ENCODE measurements at places on chromosomes 3 and 15.

DNA sequence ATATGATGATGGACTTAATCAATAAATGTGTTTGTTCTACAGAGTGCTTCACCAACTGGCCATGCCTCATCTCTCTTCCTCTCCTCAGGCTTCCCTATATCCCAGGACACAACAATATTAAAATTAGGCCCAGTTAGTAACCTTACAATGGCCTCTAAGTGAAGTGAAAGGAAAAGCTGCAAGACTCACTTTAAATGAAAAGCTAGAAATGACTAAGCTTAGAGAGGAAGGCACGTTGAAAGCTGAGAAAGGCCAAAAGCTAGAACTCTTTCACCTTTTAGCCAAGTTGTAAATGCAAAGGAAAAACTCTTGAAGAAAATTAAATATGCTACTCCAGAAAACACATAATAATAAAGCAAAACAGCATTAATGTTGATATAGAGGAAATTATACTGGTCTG is 1010.3 kb downstream of the NAALADL2 start:
- DNase-seq: no peak

GRCh38 chr3:120156699-120157098 is 62.5 kb upstream of the GSK3B start:
- no peak for DNase-seq

DNA sequence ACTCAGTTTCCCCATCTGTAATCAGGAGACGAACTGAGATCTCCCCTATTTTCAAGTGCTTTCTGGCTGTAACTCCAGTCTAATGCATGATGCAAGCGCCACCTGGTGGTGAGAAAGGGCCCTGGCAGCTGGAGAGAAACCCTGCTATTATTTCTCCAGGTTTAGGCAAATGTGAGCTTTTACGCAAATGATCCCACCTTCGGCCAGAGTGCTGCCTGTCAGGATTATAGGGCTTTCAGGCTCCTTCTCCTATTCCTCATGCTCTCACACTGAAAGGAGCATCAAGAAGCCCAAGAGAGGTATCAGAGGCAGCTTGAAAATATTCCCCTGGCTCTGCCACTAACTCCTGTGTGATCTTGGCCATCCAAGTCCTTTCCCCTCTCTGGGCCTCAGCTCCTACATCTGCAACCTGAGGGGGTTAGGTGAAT is 93.9 kb upstream of the RASGRF1 start:
- peak; percentile 38 for DNase-seq

GRCh38 chr15:60585743-60586708 is 107.1 kb upstream of the ICE2 start:
- DNase-seq: no peak

DNA sequence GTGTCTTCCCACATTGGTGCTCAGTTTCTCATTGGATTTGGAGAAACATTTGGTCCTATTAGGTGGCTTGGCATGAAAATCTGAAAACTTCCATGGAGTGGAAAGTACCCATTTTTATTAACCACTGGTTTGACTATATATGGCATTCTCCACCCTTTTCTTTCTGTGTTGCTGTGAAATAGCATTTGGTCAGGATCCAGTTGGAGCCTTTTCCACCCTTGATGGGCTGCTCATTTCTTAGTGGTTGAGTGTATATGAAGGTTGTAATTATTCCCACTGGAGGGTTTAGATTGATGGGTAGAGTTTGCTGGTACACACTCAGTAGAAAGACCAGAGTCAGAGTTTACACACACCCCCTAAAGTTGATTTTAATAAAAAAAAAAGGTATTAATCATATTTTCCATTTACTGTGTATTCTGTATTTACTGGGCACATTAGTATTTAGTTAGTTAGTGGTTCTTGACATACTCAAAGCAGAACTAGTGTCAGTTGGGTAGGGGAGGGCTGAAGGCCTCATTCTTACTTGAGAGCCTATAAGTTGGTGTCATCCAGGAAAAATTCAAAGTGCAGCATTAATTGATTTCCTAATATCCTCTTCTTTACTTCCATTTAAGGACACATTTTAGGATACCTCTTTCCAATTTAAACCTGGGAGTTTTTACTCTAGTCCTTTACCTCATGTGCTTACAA is 69.5 kb downstream of the FLNB start:
- DNase-seq: no peak

GRCh38 chr15:29672923-29673809 is 149.1 kb downstream of the TJP1 start:
- DNase-seq: no peak

GRCh38 chr3:106963442-106963841 is 413.8 kb upstream of the CCDC54 start:
- DNase-seq: no peak

GRCh38 chr3:131427226-131427625 is 45.7 kb downstream of the NUDT16 start:
- no peak for DNase-seq

DNA sequence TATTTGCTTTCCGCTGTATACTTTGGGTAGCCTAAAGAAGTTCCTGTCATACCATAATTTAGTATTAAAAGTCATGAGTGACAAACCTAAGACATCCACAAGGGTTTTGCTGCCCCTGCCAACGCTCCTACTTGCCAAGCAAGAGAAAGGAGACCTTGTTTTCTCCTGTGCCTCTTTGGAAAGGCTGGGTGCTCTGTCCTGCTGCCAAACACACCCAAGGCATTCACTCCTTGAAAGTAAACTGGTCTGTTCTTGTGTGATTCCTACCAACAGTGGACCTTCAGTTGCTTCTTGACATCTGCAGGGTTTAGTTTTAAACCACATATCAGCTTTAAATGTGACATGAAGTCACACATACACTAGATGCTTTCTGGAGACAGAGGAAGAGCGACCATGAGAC is 295.4 kb downstream of the SLC9A9 start:
- no peak for DNase-seq

DNA sequence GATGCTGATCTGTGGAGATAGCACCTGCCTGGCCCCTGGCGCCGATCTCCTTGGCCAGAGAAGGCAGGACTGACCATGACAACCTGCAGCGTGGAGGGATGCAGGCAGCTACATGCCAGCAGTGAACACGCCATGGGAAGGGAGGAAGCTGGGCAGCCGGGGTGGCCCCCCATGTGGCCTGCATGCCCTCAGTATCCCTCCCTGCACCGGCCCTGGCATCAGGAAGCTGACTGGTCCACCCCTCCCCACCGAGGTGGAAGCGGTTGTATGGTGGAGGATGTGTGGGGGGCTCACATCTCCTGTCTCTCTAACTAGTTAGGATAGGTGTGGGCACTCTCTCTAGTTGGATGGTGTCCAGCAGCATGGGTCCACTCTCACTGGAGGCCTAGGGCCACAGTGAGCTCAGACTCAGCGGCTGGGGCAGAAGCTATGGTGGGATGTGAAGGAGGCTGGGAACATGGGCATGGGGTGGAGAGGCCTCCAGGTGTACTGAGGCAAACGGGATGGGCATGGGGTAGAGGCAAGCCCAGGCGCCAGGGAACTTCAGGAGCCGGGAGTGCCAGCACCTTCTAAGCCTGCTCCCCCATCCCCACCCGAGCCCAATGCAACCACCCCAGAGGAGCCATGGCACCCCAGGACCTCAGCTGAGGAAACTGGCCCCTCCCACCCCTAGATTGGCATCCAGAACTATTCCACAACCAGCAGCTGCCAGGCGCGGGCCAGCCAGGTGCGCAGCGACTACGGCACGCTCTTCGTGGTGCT is 1.8 kb upstream of the ABTB1 start:
- no peak for DNase-seq

- no peak for DNase-seq
Measured at GRCh38 chr3:126394179-126394976, at the start of gene CFAP100. TSS of gene CFAP100 (plus strand) at chr3:126394909. CDS start at chr3:126396001, 1,092 bp downstream.

- DNase-seq: peak; percentile 10
Measured at GRCh38 chr3:40920041-40920440, 279.3 kb upstream of the CTNNB1 start.

DNA sequence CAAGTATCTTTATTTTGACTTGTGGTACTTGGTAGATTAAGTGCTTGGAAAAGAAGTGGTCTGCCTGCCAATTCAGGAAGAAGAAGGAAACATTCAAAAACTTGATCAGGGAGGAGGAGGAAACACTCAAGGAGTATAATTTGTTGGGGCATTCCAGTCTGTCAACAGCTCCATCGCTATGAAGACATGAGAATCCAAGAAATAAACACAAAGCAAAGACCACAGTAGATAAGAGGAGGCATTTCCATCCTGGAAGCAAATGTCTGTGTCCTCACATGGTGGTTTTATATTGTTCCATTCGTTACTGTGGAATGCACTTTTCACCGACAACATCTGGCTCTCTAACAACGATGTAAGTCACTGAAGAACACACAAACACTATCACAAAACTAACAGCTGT is 176.1 kb upstream of the FRMD4B start:
- DNase-seq: no peak

- DNase-seq: no peak
Measured at GRCh38 chr3:8775181-8775580, 5.8 kb upstream of the OXTR start.

DNA sequence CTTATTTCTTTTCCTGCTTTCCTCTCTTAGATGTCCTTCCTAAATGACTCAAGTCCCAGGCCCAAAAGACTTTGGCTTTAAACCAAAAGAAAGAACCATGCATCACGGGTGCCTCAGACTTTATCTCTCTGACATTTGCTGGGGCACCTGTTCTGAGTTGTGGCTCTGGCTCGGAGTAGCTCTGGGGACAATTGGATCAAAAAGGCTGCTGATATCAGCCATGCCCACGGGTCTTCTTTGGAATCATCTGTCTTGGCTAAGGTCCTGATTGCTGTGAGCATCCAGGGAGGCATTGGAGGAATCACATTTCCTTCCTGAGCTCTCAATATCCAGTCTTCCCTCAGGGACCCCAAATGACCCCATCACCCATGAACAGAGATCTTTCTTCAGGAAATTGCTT is 59.9 kb downstream of the CLSTN2 start:
- DNase-seq: no peak

DNA sequence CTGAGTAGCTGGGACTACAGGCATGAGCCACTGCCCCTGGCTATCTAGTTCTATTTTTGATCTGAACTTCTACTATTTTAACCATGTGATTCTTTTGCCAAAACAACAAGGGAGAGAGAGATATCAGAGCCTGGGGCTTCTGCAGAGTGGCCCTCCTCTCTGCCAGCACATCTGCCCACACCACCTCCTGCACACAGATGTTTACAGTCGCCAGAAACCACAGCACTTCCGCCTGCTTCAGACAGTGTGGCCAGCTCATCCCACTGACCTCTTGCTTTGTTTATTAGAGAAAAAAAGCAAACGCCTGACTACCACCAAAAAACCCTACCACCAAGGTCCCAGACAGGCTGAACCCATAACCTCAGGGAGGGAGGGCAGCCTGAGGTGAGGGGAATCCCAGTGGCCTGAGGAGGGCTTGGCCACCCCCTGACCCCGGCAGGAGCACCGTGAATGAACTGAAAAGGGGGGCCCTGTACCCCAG is 85.9 kb upstream of the ABHD2 start:
- DNase-seq: no peak

GRCh38 chr3:50068134-50068533 is 20.6 kb upstream of the RBM5 start:
- DNase-seq: no peak

GRCh38 chr3:59469948-59470723 is 420.3 kb upstream of the CFAP20DC start:
- no peak for DNase-seq

DNA sequence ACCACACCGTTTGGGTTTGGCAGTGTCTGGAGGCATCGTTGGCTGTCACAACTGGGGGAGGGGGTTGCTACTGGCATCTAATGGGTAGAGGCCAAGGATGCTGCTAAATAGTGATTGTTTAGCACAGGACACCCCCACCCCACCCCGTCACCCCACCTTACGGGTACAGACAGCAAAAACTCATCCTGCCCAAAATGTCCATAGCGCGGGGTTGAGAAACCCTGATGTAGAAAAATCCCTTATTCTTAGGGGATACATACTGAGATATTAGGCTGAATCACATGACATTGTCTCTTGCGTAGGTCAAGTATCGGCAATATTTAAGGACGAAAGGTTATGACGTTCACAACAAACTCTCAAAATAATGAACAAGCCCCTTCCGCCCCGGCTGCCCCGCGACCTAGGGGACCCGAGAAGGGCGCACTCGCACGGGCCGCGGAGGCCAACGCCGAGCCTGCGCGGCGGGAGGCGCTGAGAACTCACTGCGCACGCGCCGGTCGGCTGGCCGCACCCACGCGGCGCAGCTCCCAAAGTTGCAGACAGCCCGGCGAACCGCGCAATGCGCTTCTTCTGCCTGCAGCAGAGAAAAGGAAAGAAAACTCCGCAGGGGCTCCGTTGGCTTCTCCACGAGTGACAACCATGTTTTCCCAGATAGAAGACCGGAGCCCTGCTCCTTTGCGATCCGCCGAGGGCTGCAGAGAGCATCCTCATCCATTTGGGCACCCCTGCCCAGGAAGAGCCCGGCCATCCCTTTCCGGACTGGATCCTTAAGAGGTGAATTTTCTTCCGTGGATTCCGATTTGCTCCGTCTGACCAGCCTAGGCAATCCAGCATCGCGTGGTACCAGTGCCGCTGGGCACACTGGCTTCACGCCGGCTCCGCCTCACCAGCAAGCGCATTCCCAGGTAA is 136.8 kb upstream of the CCDC54 start:
- DNase-seq: peak; percentile 78

GRCh38 chr3:156670077-156670476 is 4.3 kb upstream of the TIPARP start:
- DNase-seq: no peak

DNA sequence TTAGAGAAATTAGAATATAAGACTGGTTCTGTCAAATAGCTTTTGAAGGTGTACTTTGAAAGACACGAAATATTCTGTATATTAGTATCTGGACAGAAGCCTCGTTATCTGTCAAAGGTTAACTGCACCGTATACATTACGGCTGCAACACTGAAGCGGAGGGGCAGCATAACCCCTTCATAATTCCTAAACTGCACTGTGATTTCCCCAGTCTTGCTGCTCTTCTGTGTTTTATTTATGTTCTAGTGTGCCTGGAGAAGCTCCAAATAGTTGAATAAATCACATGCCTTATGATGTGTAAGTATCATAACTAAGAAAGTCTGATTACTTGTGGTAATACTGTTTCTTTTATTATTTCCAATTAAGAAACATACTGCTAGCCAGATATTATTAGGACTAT is 285.7 kb upstream of the ROBO2 start:
- no peak for DNase-seq

- DNase-seq: no peak
Measured at GRCh38 chr15:90956274-90957030, 1.8 kb downstream of the RCCD1 start.

All from H54 (cell line).